HS-5 (cell line): ENCODE measurements at places on chromosomes 1 and 21.

DNA sequence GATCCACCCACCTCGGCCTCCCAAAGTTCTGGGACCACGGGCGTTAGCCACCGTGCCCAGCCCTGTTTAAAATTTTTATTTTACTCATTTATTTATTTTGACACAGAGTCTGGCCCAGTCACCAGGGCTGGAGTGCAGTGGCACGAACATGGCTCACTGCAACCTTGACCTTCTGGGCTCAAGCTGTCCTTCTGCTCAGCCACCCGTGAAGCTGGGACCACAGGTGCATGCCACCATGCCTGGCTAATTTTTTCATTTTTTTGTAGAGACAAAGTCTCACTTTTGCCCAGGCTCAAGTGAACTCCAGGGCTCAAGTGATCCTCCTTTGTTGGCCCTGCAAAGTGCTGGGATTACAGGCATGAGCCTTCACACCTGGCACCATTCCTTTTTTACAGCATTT lies 27.5 kb upstream of the DNAJC6 start:
- DNase-seq = no peak

- no peak for DNase-seq
These were observed 1152.2 kb upstream of the ADGRL4 start for GRCh38 chr1:80158771-80159170.

GRCh38 chr1:37995751-37996345 lies 6.0 kb upstream of the SF3A3 start:
- DNase-seq = no peak

DNA sequence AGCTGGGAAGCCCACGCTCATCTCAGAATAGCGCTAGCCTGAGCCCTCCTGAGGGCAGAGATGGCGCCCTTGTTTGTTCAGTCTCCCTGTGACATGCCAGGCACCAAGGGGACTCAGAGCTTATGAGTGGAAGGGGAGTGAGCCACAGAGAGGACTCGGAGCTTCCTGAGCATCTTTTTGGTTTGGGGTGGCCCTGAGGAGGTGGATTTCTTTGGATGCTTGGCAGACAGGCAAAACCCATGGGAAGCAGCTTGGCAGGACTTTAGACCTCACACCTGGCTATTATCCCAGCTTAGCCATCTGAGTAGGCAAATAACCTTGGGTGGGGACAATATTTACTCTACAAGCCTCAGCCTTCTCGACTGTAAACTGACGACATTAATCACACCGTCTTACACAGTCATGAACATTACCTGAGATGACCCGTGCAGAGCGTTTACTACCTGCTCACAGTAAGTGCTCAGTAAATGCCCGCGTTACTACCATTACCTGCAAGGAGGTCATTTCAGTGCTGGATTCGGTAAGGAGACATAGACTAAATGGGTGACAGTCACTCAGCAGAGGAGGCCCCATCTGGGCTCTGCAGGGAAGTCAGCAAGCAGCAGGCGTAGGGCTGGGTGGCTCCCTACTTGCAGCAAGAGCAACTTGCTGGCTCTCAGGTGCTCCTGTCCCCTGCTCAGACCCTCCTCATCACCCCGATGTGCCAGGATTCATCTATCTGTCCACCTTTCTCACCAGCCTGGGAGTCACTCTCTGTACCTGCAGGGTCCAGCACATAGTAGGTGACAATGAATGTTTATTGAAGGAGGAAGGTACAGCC lies 54.9 kb downstream of the KLHDC7A start:
- no peak for DNase-seq

DNA sequence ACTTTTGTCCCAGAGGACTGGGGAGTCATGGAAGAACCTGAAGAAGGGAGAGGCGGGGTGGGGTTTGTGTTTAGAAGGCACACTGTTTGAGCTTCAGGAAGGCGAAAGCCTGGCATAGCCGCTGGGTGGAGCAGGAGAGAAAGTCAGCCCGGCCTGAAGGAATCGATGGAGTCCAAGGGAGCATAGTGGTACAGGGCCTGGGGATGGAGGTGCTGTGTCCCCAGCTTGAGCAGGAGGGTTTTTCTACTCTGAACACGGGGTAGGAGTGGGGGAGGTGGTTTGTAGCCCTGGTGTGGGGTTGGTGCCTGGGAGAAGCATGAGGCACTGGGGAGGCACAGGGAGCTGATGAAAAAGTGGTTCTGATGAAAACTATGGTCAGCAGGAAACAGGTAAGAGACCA lies 4.7 kb upstream of the CCDC24 start:
- no peak for DNase-seq

DNA sequence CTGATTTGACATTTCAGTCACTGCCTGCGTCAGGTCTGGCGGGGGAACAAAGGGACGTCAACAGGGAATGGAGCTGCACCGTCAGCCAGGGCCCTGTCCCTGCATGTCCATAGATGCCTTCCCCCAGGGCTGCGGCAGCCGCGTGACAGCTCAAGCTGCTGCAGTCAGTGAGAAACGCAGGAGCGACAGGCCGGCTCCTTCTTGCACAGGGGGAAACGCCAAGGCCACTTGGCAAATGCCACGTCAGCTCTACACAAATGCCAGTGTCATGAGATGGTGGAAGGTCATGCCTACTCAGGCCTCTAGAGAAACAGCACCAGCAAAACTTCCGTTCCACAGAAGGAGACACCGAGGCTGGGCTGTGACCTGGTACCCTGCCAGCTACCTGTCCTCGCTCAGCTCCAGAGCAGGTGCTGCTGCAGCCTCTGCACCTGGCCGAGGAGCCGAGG lies 37.7 kb downstream of the SYF2 start:
- DNase-seq = no peak

DNA sequence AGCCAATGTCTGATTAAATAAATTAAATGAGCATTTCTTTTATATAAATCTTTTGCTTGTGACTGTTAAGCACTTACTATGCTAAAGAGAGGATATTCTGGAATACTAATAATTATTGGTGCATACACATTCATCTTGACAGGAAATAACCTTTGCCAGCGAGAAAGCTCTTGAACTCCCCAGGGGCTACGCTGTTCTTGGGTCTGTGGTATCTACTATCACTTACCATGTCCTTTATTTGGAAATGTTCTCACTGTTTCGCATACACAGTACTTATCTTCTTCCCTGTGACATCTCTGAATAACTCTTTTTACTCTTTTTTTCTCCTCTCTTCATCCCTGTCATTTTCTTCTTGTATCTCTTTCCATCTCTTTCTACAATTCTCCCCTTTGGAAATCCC lies 178.7 kb downstream of the GABPA start:
- no peak for DNase-seq

- DNase-seq = no peak
These were observed 135.1 kb upstream of the F3 start for GRCh38 chr1:94676686-94677085.

GRCh38 chr1:234431255-234431654 lies 47.7 kb downstream of the TARBP1 start:
- DNase-seq = no peak

DNA sequence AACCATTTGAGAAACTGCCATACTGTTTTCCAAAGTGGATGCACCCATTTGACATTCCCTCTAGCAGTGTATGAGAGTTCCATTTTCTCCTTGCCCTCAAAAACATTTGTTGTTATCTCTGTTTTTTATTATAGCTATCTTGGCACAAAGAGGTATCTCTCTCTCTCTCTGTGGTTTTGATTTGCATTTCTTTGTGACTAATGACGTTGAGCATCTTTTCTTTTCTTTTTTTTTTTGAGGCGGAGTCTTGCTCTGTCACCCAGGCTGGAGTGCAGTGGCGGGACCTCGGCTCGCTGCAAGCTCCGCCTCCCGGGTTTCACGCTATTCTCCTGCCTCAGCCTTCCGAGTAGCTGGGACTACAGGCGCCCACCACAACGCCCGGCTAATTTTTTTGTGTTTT lies 17.4 kb upstream of the ZMYM6 start:
- no peak for DNase-seq

GRCh38 chr1:68485431-68486022 lies 11.4 kb downstream of the DEPDC1 start:
- no peak for DNase-seq
